ENCODE measurements at places on chromosomes 2 and 18.

DNA sequence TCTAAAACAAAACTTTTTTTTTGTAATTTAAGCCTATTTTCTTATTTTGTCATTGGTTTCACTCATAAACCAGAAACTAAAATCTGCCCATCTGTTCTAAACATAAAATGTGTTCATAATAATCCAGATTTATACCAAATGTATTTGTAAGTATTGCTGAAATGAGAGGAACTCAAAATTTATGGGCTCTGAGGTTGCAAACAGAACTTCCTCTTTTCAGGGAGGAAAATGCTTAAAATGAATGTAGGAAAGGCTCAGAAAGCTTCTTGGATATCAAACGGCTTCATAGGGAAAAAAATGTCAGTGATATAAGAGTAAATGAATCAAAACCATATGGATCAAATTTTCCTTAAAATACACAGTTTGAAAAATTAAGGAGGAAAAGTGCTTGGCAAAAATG is 83.9 kb downstream of the PAX3 start:
- no peak for DNase-seq

DNA sequence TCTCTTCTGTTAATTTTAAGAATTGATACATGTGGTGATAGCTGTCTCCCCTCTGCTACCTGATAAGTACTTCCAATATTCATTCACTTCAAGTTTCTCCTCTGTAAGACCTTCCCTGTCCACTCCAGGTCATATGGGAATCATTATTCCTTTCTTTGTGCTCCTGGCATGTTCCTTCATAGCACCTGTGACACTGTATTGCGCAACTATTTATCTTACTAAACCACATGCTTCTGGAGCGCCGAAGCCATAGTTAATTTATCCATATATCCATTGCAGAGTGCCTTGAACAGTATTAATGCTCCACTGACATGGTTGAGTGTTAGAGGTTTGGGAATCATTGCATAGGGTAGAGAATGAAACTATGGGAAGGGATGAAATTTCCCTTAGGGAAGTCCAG is 7.9 kb upstream of the PRKD3 start:
- DNase-seq: no peak

DNA sequence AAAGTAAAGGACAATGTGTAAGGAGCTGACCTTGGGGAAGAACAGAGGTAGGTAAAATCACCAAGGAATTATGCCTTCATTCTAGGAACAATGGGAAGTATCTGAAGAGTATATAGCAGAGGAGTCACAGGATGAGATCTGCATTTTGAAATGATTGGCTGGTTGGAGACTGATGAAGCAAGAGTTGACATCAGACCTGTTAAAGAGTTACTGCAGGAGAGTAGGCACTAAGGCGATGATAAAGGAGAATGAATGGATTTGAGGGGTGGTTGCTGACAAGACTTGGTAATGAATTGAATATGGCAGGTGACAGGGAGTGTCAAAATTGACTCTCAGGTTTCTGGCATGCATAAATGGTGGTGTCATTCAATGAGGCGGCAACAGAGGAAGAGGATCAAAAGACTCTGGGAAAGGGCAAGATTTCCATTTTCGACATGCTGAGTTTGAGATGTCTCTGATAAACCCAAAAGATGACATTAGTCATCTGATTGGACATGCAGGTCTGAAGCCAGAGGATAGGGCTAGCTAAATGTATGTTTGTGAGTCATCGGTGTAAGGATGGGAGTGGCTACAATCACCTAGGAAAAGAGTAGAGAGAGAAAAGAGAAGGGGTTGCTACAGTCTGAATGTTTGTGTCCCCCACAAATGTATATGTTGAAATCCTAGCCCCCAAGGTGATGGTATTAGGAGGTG is 236.5 kb downstream of the DYM start:
- no peak for DNase-seq

DNA sequence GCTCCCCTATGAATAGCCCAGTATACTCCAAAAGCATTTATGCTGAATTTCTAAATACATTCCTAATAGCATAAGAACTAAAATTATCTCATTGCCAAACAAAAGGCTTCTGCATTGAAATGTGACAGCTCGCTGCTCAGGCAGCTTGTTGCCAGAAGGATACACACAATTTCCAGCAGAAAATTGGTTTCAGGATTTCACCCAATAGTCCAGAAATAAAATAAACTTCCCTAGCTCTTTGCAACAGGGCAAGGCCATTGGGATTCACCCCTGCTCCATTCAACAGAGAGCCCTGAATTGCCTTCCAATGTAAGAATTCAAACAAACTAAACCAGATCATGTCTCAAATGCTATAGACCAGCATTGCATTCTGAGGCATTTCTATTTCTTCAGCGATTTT is 70.7 kb downstream of the RBM43 start:
- no peak for DNase-seq

- DNase-seq: no peak
Measured at GRCh38 chr18:26086959-26087358, 3.5 kb downstream of the SS18 start.

DNA sequence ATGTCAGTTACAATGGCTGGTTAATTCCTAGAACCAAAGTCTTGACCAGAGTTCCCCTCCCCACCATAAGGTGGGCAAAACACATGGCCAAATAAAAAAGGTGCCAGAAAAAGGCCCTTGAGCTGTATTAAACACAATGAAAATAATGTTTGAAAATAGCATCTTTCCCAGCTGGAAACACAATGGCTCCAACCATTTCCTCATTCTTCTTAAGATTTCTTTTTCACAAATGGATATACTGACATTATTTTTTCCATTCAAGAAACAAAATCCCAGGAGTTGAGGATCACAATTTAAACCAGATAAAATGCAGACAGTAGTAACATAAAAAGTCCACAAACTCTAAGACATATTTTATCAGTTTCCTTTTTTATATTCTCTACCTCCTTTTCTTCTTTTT is 143.8 kb downstream of the EXOC6B start:
- DNase-seq: no peak

GRCh38 chr2:157216286-157216965 is 41.1 kb upstream of the GALNT5 start:
- DNase-seq: no peak
